CD4-positive, alpha-beta T cell treated with Interferon alpha-2 for 1 hour (primary cell): ENCODE measurements at places on chromosomes 2 and 18.

DNA sequence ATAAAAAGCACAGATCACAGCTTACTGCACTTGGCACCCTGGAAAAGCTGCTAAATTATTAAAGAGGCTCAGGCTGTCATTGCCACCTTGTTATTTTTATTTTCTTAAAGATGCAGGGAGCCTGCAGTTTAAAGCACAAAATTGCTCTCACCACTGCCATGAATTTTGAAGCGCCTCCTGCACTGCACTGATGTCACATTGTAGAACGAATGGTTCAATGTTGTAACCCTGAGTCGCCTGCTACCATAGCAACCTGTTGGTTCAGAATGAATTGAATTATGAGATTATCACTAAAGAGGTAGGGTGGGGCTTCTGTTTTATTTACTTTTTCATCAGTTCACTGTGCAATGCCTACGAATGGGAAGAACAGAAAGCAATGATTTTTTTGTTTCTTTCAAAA is 16.5 kb downstream of the SCG2 start:
- no peak for DNase-seq

DNA sequence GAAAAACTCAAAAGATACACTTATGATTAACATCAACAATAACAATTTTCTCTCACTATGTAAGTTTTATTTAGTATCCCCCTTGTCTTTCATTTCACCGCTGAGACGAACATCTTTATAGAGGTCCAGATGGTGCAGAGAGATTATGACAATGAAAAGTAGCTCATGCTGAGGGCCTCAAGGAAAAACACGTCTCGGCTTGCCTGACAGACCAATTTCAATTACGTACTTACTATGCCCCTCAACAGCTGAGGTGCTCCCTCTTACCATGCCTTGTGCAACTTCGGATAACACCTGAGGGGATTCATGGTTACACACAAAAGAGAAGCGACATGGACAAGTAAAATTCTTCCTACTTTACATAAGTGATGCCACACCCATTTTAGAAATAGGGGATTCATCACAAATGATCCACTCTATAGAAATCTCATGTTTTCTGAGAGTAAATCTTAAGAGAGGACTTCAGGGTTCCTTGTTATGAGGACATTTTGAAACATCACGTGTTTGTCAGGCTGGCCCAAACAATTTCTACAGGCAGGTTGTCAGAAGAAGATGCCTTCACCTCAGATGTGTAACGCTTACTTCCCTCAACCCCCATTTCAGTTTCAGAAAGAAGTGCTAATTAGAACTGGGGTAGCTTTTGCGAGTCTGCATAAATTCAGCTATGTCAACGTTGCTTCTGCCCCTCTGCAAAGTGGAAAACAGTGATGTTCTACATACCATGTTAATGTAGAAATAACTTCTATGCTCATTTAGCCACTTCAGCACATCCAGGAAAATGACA is 191.4 kb downstream of the NRXN1 start:
- no peak for DNase-seq

DNA sequence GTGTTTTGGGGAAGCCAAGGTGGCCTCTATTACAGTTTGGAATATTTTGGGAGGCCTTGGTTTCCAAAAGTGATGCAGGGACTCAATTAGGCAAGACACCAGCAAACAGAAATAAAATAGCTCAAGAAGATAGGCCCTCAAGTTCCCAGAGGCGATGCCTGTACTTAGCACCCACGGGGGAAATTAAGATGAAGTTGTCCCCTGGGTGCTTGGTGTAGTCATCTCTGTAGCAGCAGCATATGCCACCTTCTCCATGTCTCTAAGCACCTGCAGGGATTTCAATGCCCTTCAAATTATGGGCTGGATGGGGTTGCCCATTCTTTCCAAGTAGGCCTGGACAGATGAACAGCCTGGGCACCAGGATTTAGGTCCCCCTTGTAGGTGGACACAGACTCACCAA is 185.0 kb downstream of the CTIF start:
- DNase-seq = no peak

- no peak for DNase-seq
These were observed 107.2 kb upstream of the L3MBTL4 start for GRCh38 chr18:6521803-6522418.

DNA sequence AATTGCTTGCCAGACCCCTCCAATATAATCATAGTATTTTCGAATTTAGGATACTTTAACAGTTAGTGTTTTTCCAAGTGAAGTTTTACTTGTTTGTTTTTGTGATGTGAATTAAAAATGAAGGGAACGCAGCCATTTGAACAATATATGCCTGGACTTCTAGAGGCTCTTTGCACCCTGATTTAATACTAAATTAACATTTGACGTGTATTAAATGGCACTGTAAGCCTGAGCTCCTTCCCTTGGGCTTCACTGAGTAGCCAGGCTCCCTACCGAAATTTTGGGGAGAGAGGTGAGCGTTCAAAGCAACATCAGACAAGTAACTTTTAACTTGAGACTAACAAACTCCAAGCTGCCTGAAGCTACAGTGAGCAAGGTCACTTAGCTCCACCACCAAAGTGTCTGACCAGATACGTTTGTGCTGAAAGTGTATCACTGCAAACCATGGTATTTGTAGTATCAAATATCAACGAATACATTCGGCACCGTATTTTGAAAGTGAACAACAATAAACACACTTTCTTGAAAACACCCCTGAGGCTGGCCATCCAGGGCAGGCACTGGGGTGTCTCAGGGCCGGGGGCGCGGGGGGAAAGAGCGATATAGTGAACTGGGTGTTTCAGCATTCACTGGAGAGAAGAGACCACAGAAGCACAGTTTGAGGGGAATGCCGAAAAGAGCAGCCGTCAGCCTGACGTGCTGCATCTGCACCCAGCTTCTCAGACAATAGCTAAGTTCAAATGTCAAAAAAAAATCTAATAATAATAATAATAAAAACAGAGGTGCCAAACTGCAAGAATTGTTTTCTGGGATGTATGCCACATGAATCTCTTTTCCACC is 7.7 kb upstream of the POU3F3 start:
- DNase-seq = no peak

DNA sequence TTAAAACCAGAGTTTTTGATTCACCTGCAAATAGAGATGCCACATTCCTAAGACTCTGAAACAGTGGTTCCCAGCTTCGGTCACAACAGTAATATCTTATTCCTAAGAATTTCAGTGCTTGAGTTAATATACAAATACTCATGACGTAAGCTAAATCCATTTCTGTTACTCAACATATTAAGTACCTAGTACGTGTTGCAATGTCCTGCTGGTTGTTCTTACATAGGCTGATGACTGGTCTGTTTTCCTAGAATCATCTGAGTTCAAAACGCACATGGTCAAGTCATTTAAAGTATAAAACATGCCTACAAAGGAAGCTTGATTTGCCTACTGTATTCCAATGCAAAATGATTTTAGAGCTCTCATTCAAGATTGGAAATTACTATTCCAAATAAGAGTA is 7.2 kb downstream of the NCL start:
- DNase-seq = no peak

- no peak for DNase-seq
These were observed 267.3 kb downstream of the SLC8A1 start for GRCh38 chr2:40184551-40184950.

DNA sequence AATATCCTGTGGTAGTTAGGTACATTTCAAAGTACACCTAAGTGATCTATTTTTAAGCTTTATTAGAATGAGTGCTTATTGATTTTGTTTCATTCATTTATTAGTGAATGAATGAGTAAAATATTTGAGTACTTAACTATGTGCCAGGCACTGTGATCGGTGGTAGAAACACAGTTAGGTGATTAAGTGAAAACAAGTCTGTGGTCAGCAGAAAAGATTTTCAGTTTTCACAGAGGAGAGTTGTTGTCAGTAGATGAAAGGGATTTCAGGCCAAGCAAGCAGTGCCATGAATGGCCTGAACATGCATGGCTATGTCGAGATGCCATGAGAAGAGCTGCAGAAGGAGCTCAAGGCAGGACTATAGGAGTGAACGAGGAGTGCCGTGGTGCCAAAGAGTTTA is 85.9 kb downstream of the SPTBN1 start:
- DNase-seq = no peak

- DNase-seq = no peak
These were observed 165.0 kb upstream of the ARL4C start for GRCh38 chr2:234661849-234662248.

- no peak for DNase-seq
These were observed 465 bp upstream of the PLEKHA3 start for GRCh38 chr2:178479758-178480226.

DNA sequence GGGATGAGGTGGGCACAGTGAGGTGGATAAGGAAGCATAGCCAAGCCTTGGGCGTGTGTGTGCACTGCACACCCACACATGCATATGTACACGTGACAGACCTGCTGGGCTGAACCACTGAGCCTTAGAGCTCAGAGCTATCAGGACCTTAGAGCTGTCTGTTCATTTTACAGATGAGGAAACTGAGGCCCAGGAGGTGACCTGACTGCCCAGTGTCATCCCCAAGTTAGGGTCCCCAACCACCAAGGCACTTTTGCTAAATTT is 8.2 kb upstream of the SNED1 start:
- DNase-seq = no peak

DNA sequence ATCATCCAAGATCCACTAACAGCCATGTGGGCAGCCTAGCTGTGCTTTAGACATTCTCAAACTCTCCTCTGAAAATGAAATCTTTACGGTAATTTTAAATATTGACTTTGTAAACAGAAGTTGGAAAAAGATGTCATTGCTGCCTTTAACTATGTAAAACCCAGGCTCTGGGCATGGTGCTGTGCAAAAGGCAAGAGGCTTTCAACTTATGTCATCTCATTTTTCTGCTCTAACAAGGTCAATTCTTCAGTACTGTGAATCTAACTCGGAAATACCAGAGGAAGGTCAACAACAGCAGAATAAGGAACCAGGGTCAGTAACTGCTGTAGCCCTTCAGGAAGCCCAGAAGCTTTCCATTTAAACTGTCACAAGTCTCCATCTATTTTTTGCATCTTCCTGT is 37.0 kb upstream of the MPP4 start:
- no peak for DNase-seq

- DNase-seq = no peak
These were observed 303.8 kb downstream of the TDRD15 start for GRCh38 chr2:21427606-21428005.

DNA sequence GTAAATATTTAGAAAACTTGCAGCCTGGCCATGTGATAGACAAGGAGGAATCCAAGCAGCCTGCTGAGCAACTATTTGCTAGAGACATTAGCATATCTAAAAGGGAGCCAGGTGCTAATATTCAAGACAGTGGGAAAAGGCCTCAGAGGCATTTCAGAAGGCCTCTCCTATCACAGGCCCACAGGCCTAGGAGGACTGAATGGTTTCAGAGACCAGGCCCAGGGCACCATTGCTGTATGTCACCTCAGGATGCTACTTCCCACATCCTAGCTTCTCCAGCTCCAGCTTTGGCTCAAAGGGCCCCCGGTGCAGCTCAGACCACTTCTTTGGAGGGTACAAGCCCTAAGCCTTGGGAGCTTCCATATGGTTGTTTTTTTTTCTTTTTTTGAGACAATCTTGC is 3.8 kb downstream of the NAT8 start:
- no peak for DNase-seq

GRCh38 chr2:128786316-128786715 is 467.6 kb upstream of the HS6ST1 start:
- no peak for DNase-seq

DNA sequence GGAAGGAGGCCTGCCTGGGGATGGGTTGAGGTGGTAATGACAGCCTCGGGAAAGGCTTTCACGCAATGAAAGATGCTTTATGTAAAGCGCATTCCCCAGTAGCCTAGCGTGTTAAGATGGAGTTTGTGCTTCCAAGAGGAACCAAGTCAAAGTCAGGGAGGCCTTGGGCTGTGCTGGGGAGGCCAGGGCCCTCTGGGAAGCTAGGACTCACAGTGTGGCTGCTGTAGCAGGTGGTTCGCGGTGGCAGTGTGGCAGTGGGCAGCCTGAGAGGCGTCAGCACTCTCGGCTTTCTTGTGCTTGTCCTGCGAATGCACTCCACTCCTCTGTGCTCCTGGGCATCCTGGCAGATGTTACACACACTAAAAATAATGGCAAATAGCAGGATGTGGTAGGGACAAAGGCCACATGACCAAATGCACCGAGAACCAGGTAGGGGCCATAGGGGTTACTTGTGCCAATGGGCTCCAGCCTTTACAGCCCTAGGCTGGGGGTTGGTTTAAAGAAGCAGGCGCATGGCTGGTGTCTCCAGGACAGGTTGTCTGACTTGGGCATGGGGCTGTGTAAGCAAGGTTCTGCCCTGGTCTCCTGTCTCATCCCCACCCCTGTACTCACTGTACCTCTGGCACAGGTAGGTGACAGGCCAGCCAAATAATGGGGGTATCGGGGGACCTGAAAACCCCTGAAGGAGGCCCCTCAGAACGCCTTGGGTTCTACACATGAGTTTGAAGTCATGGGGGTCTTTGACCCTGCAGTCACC is 154.4 kb upstream of the TWIST2 start:
- DNase-seq = no peak

DNA sequence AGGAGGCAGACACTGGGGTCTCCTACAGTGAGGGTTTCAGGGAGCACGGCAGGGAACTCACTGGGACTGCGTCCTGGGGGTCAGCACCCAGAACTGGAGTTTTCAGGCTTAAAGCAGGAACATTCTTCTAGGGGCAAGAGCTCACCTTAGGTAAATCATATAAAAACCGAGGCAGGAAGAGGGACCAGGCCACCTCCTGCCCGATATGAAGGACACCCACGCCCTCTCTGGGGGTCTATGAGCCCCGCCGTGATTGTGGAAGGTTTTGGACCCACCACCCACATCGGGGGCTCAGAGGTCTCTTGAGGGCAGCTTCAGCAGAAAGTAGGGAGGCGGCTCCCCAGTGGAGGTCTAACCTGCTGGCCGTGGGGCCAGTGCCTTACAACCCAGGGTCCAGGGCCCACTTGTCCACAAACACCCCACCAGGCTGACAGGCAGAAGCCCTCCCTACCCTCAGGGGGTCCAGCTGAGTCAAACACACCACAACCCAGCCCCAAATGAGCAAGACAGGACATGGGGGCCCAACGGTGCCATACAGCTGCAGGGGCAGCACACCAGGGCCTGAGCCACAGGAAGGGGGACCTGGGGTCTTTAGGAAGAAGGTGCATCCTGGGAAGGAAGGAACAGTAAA is 25.3 kb downstream of the CROCC2 start:
- DNase-seq = no peak

DNA sequence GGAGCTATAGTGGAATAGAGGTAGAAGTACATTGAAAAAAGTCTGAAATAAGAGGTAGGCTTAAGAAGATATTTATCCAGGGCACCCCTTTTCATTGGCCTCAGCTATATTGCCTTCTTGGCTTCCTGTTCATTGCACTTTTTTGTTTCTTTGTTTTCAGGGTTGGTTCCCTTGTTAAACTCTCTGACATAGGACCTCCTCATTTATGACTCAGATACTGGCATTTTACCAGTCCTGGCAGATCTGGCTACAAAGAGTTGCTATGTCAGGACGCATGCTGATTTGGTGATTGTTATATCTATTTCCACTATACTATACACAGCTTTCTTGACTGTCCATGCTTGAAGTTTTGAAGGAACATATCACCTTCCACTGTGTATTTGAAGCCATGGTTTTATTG is 60.0 kb downstream of the GCA start:
- no peak for DNase-seq

DNA sequence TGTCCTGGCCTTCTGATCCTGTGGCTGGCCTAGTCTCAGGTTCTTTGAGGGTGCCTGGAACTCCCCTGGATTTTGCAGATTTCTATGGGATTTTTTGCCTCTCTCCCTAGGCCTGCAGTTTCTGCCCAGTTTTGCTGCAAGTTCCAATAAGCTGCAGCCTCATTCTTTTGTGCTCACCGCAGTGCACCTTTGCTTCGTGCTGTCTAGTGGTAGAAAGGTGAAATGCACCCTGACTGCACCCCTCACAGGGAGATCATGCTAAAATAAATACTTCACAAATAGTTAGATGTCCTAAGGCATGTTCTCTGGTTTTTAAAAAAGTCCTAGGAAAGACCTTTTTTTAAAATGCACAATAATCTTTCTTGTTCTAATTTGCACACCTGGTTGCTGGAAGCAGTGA is 72.5 kb downstream of the GNAL start:
- no peak for DNase-seq
